ENCODE measurements at places on chromosomes 7 and 10.

GRCh38 chr10:75063461-75064230 lies 47.8 kb upstream of the SAMD8 start:
- DNase-seq, result no peak

DNA sequence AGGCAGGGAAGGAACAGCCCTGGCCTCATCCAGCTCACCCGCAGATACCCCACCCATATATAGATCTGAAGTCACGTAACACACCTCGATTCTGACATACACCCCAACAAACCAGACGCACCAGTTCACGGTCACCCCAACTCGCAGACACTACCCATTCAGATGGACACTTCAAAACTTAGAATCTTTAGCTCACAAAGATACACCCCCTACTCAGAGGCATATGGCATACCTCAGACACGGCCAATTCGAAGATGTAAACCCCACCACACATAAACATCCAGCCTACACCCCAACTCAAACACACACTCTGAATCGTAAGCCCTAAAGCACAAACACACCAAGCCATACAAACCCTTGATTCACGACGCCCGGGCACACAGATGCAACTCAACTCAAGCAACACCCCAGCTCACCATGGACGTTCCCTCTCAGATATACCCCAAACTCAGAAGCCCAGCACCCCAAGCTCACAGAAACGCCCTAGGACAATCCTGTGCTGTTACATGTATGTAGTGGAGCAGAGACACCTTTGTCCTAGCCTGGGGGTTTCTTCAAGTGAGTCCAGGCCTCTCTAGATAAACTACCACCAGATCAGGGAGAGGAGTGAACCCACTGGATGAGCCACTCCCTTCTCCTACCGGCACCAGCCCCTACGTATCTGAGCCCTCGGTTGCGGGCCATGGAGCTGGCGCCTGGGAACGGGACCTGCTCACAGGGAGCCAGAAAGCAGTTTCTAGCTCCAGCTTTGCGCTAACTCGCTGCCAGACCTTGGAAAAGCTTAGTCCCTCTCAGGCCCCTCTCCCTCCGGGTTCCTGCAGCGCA lies 8.8 kb downstream of the PSD start:
- no peak for DNase-seq

DNA sequence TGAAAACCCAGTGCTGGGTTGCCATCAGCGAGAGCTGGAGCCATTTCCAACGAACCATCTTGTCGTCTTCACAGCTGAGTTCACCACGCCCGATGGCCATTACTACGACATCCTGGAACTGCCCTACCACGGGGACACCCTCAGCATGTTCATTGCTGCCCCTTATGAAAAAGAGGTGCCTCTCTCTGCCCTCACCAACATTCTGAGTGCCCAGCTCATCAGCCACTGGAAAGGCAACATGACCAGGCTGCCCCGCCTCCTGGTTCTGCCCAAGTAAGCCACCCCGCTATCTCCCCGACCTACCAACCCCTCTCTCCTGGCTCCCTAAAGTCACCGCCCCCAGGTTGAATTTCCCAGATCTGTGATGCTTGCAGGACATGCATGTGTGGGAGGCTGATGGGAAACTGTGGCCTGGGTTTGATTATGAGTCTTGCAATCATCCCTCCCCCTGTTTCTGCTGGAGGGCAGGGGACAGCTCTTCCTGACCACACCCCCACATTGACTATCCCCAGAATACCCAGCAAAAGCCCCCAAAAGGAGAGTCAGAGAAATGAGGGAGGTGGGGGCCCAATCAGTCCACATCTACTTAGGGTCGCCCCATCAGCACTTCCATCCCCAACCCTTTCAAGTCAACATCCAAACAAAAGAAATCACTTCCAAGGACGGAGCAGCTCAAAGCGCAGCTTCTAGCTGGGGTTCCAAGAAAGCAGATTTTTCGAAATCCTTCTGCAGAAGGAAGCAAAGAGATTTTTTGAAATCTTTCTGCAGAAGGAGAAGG lies 6.9 kb downstream of the SERPINE1 start:
- DNase-seq, result no peak

- DNase-seq, result no peak
Observed at GRCh38 chr10:6011558-6011957, 34.2 kb upstream of the IL15RA start.

GRCh38 chr10:69508738-69509340 lies 57.6 kb downstream of the TSPAN15 start:
- no peak for DNase-seq

GRCh38 chr7:30018451-30018850 lies 8.1 kb downstream of the FKBP14 start:
- DNase-seq, result no peak

- no peak for DNase-seq
Observed at GRCh38 chr7:149794661-149795060, 21.3 kb upstream of the ZNF467 start.

DNA sequence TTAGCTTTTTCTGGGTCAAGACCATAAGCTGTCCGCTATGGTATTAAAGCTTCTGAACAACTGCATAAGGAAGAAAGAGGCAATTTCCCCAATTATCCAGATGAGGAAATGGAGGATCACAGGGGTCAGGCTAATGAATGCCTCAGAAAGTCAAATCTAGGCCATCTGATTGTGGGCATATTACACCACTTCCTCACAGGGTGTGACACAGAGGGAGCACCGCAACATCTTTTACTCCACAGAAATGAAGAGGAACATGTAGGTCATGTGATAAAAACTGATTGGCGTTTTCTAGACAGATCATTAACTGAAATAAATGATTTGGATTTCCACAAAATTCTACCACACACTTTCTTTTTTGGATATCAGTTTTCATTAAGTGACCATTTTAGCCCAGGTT lies 384.4 kb downstream of the PARD3 start:
- DNase-seq, result no peak

- no peak for DNase-seq
Observed at GRCh38 chr7:135938563-135938962, 38.6 kb downstream of the MTPN start.

GRCh38 chr7:18895456-18895855 lies 222.0 kb downstream of the TWIST1 start:
- DNase-seq, result no peak

DNA sequence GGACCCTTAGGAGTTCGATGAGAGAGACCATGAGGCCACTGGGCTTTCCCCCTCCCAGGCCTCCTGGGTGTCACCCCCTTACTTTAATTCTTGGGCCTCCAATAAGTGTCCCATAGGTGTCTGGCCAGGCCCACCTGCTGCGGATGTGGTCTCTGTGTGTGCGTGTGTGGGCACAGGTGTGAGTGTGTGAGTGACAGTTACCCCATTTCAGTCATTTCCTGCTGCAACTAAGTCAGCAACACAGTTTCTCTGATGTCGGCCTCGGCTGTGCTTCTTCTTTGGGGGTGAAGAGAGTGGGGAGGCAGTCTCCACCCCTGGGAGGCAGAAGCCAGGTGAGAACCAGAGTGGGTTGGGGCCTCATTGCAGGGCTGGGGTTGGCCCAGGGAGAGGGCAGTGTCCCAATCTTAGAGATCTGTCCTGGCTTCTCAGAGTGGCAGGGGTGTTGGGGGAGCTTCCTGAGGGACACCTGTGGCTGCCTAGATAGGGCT lies 1.5 kb downstream of the PVRIG start:
- DNase-seq, result peak; percentile 65

DNA sequence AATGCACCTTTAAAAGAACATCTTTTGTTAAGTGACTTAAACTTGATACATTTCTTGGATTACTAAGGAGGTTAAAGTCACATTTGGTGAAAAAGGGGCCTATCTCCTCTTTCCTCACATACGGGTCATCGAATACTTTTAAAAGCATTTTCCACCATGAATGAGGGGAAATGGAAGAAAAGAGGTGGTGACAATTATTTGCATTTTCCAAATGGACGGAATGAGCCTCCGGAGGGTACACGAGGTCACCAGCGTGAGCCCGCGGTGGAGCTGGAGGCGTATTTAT lies 1.0 kb upstream of the BMPR1A start:
- DNase-seq, result no peak

GRCh38 chr7:14351167-14351566 lies 361.7 kb upstream of the ETV1 start:
- DNase-seq, result no peak

DNA sequence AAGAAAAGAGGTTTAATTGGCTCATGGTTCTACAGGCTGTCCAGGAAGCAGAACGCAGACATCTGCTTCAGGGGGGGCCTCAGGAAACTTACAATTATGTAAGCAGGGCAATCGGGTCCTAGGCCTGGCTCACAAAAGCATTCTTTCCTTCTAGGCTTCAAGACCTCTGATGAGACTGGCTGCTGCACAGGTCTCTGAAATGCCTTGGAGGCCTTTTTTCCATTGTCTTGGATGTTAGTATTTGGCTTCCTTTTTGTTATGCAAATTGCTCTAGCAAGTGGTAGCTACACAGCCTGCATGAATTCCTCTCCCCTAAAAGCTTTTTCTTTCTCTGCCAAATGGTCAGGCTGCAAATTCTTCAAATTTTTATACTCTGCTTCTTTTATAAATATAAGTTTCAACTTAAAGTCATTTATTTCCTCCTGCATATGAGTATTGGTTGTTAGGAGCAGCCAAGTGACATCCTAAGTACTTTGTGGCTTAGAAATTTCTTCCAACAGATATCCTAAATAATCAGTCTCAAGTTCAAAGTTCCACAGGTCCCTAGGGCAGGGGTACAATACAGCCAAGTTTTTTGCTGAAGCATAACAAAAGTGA lies 83.1 kb upstream of the SEMA3A start:
- no peak for DNase-seq

DNA sequence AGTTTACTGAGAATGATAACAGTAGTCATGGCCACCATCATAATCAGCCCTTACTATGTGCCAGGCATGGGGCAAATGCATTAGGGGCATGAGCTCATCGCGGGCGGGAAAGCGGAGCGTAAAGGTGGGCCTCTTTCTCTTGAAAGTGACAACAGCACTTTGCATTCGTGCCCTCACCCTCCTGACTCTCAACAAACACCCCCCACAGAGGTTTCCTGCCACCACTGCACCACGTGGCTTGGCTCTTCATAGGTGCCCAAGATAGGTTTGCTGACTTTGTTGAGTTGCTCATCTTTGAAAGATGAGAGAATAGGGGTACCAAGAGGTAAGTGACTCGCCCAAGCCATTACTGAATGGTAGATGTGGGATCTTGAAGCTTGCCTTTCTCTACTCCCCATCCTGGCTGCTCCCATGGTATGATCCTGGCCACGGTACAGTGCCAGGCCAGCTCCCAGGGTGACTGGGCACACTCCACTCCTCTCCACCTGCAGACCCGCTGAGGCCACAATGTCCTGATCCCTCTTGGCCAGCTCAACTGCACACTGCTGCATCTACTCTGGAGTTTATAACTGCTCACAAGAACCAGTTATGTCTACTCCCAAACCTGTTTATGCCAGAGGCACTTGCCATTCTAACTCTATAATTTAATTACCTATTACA lies 26.0 kb downstream of the SLIT1 start:
- DNase-seq, result no peak

- no peak for DNase-seq
Observed at GRCh38 chr10:3763035-3763456, 22.0 kb downstream of the KLF6 start.

DNA sequence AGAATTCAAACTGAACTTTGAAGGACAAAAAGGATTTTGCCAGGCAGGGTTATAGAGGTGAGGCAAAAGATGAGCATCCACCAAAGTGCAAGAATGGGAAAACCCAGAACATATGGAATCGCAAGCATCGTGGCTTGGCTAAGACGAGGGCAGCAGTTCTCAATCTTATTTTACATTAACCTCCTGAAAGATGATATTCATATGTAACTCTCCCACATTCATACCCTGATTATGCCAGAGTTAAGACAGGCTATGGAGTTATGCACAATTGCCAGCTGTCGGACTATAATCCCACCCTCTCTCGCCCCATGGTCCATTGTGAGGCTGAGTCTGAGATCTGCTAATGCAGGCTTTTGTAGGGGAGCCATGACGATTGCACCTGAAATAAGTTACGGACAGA lies 21.2 kb upstream of the ASAH2 start:
- DNase-seq, result no peak

Measured in activated T-cell treated with anti-CD3 and anti-CD28 coated beads for 1 hour (primary cell).